ENCODE measurements at places on chromosomes 5 and 9.

- DNase-seq = no peak
Observed at GRCh38 chr5:113205807-113206206, 229.0 kb downstream of the TSSK1B start.

DNA sequence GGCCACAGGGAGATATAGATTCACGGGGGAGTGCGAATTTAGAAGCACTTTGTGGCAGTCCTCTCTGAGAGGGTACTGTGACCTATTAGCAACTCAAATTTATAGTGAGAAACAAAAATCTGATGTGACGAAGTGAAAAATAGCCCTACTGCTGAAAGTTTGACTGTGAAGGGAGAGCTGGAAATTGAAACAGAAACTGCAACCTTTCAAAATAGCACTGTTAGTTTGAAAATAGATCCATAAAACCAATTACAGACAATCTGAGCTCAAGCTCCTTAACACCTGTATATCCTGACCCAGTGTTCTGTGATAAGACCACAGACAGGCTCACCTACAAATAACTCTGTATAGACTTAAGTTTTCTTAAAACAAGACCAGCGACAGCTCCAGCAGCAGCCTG is 420.1 kb downstream of the IRX1 start:
- DNase-seq = no peak

- DNase-seq = peak; percentile 6
Observed at GRCh38 chr5:72723581-72723980, 92.9 kb upstream of the TNPO1 start.

GRCh38 chr9:6355728-6356127 is 27.6 kb downstream of the TPD52L3 start:
- DNase-seq = peak; percentile 47

GRCh38 chr9:114626415-114627020 is 15.4 kb downstream of the TMEM268 start:
- no peak for DNase-seq

- no peak for DNase-seq
Observed at GRCh38 chr5:37034955-37035354, 158.4 kb downstream of the NIPBL start.

- no peak for DNase-seq
Observed at GRCh38 chr5:76690037-76690679, 25.8 kb upstream of the F2R start.

DNA sequence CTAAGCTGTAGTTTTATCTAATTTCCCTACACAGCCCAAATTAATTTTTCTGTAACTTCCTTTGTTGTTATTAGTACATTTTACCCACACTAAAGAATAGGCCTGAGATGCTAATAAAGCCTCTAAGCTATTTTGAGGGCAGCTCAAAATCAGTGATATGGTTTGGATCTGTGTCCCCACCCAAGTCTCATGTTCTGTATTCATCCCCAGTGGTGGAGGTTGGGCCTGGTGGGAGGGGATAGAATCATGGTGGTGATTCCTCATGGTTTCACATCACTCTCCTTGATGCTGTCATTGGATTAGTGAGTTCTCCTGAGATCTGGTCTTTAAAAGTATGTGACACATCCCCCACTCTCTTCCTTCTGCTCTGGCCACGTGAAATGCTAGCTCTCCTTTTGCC is 27.3 kb downstream of the LURAP1L start:
- no peak for DNase-seq

DNA sequence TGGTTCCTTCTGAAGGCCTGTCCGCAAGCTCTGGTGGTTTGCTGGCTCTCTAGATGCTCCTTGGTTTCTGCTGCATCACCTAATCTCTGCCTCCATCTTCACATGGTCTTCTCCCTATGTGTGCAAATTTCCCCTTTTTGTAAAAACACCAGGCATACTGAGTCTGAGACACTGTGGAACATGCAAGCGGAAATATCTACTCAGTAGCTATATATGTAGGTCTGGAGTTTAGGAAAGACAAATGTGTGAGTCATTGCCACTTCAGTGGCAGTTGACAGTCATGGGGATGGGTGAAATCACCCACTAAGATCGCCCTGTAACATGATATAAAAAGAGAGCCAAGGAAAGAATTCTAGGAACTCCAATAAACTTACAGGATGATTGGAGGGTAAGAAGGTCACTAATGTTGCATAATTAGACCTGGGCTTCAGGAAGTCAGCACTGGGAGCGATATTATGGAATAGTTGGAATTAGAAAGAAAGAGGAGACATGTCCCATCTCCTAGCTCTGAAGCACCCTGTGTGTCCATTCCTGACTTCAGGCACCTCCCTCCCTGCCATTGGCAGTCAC is 22.7 kb upstream of the UBLCP1 start:
- DNase-seq = peak; percentile 80

GRCh38 chr9:127210851-127211730 is 53.5 kb upstream of the GARNL3 start:
- no peak for DNase-seq

- no peak for DNase-seq
Observed at GRCh38 chr9:12060067-12060466, 633.1 kb upstream of the TYRP1 start.

DNA sequence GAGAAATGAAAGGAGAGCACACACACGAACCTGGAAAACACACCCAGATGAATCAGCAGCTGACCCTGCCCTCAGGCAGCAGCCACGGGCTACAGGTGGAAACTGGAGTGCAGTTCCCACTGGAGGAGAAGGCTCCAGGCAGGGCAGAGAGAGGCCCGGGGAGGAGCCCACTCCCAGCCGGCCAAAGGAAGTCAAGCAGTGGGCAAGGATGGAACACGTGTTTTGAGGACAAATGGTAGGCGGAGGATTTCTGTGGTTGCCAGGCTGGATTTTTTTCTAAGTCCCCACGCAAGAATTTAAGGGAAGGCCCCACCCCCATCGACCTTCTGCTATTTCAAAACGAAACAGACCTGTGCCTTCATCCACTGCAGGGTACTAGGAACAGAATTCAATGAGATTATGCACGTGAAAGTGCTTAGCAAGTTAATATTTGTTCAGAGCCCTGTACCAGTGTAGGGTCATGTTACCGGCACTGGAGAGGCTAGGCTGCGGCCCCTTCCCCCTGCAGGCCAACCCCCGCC is 6.8 kb downstream of the EPB41L4B start:
- no peak for DNase-seq

- DNase-seq = no peak
Observed at GRCh38 chr5:127295454-127295853, 4.9 kb downstream of the MEGF10 start.

GRCh38 chr9:137974746-137975526 is 97.4 kb downstream of the CACNA1B start:
- DNase-seq = no peak

DNA sequence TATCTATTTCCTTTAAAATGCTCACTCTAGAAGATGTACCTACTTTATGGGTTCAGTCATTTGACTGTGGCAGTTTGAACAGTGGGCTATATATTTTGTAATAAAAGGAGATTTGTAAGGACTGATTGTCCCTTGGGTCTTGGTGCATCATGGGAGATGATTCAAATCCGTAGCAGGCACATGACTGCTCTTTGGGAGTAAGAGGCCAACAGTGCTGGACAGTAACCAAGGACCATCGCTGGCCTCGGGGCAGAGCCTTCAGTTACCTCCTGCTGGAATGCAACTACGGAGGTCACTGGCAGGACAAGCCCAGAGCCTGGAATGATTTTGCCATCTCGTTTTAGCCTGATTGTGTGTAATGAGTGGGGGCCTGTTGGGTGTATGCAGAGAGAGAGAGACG is 7.0 kb upstream of the MAMDC2 start:
- no peak for DNase-seq

- no peak for DNase-seq
Observed at GRCh38 chr9:90025816-90026215, 421.0 kb downstream of the GADD45G start.

- DNase-seq = peak; percentile 7
Observed at GRCh38 chr9:112586599-112587155, 100.0 kb downstream of the KIAA1958 start.

GRCh38 chr9:119803679-119804078 is 434.4 kb upstream of the BRINP1 start:
- no peak for DNase-seq

GRCh38 chr5:56447232-56447631 is 214.1 kb upstream of the ANKRD55 start:
- no peak for DNase-seq

DNA sequence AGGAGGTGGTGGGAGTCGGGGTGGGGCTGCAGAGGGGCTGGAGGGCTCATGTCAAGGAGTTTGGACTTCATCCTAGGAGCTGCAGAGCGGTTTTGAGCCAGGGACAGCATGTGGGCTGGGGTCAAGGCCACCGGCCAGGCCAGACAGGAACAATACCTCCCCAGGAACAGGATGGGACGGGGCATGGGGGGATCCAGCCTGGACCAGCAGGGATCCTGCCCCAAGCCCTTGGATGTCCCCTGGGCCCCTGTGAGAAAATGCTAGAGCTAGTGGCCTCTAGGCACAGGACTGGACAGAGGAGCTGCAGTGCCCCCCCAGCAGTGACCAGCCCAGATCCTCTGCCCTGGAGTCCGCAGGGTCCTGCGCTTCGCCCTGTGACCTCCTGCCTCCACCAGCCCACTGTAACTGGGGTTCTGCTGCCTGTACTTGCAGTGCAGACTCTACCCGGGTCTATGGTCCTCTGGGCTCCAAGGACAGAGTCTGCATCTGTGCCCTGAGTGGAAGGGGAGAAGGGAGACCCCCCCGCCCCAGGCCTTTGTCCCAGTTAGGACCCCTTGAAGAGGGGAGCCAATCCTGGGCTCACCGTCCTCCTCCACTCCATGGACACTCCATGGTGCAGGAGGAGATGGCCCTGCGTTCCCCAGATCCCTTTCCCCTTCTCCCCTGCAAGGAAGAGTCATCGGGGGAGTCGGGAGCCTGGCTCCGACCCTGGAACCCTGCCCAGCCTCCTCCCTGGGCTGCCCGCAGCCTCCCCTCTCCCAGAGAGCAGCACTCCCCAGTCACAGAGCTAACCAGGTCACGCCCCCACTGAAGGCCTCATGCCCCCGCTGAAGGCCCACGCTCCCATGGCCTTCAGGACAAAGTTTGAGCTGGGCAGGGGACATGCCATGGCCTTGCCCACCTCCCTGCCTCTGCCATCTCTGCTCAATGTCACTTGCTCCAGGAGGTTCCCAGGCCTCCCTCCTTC is 3.0 kb upstream of the MXD3 start:
- DNase-seq = no peak

DNA sequence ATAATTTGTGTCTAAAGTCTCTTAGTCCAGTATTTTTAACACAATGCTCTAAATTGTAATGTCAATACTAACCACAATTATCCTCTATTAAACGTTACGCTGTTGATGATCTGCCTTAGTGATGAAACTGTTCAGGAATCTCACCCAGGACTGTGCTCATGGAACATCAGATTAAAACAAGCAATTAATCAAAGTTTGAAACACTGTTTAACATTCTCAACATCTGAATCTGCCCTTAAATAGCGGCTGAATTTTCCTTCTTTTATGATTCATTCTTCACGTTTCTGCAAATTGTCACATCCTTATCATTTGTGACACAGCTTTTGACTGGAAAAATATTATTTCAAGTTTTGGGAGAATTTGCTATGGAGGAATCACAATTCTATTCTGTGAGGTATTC is 113.8 kb downstream of the MARCHF11 start:
- peak; percentile 56 for DNase-seq

GRCh38 chr9:137721899-137722298 is 103.1 kb downstream of the EHMT1 start:
- DNase-seq = no peak

- DNase-seq = peak; percentile 97
Observed at GRCh38 chr5:124628721-124629596, 117.5 kb downstream of the ZNF608 start.

GRCh38 chr5:165877475-165877874 is 2372.1 kb downstream of the MAT2B start:
- DNase-seq = no peak

- DNase-seq = no peak
Observed at GRCh38 chr9:110142868-110143481, 65.0 kb downstream of the C9orf152 start.

DNA sequence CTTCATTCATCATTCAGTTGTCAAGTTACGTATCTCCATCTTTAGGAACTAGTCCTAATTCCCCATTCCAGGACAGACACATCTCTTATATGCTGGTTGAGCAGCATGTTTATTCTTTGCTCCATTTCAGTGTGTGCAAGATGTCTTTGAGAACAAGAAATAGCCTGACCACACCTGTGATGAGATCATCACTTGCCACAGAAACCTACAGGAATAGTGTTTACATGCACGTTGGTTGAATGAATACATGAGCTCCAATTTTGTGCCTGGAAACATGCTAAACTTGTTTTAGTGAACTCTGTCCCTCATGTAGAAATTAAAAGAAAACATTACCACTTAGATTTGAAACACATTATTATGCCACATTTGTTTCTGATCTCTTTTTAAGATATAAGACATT is 489.1 kb downstream of the CDH18 start:
- no peak for DNase-seq

- no peak for DNase-seq
Observed at GRCh38 chr5:173487300-173487699, 129.2 kb downstream of the BOD1 start.

GRCh38 chr9:12698266-12698665 is 5.1 kb downstream of the TYRP1 start:
- DNase-seq = no peak

DNA sequence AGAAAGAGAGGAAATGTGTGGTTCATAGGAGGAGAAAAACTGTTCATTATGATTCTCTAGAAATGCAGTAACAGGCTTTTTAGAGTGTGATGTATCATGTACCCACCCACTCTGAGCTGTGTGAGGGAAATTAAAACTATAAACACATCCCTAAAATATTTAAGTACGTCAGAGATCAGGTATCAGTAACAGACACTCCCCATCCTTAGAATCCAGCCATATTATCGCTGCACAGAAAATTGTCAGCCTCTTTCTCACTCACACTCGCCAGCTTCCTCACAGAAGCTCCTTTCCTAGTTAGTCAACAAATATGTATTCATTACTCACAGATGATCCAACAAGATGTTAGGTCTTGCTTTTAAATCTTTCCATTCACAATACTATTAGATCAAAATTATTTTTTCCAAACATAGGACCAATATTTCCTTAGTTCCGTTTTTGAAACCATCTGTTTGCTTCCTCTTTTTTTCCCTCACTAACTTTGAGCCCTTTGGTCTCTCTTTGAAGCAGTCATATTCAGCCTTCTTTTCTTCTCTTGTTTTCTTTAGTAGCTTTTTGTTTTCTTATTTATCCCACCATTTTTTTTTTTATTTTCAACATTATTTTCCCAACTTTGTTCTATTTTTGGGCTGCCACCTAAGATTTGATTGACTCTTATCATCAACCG is 13.6 kb upstream of the MAST4 start:
- DNase-seq = peak; percentile 75

GRCh38 chr9:16987026-16987425 is 116.6 kb upstream of the BNC2 start:
- peak; percentile 74 for DNase-seq

- DNase-seq = no peak
Observed at GRCh38 chr5:89444088-89444487, 561.1 kb upstream of the MEF2C start.

GRCh38 chr5:73280821-73281746 is 108.1 kb downstream of the TMEM174 start:
- DNase-seq = peak; percentile 88

DNA sequence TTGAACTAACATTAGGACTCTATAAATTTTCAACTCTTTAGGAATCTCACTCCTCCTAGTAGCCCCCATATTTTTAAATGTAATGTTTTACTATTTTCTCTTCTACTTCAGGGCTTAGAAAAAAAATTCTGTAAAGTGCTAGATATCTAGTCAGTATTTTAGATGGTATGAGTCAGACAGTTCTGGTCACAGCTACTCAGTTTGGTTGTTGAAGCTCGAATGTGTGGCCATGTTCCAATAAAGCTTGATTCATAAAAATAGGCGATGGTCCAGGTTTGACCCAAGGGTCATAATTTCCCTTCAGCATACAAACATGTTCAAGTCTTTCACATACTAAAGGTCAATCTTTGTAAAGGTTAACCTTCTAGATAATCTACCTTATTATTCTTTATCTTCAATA is 566.0 kb upstream of the CDH18 start:
- DNase-seq = peak; percentile 17
